ENCODE measurements at places on chromosomes 6 and 20.

DNA sequence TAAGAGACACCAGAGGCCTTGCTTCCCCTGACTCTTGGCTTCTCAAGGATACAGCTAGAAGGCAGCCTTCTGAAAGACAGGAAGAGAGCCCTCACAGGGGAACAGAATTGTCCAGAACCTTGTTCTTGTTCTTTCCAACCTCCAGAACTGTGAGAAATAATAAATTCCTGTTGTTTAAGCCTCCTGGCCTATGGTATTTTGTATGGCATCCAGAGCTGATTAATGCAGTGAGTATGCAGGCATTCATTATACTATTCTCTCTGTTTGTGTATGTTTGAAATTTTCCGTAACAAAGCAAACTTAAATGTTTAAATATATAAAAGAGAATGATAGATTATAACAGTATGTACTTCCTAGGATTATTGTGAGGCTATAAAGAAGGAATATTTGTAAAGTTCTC lies 903.4 kb upstream of the FLRT3 start:
- no peak for DNase-seq

- no peak for DNase-seq
Observed at GRCh38 chr6:14645221-14645620, 527.6 kb downstream of the CD83 start.

GRCh38 chr6:38649744-38650143 lies 10.0 kb upstream of the BTBD9 start:
- DNase-seq, result no peak

DNA sequence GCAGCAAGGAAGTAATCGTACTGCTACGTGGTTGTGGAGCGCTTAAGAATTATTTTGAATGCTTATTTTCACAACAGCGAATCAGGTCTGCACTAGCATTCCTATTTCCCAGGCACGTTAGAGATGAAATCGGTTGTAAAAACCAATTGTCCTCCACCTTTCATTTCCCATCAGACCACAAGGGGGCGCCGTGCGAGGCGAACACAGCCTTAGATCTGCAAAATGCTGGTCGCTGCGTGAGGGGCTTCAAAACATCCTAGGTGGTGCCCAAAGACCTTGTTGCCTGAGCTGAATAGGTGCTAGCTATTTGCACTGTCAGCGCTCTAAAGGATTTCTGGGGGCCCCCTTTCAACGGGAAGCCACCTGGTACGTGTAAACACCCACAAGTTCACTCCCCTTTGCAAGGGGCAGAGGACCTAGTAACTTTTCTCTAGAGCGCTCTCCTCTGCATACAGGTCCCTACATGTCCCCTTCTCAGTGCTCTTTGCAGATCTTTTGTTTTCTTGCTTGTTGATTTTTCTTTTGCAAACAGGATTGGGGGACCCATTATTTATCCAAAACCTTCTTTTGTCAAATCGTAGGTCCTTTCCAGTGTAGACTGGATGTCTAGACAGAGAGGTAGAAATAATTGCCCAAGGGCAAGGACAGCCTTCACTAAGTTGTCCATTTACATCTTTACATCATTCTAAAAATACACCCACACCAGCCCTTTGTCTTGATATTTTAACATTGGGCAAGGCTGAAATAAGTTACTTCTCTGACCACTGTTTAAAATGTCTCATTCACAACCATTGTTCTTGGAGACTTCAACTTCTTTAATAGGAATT lies 59.8 kb downstream of the NEDD9 start:
- no peak for DNase-seq

GRCh38 chr6:63580704-63580961 lies 8.4 kb downstream of the LOC128125822 start:
- DNase-seq, result no peak

- no peak for DNase-seq
Observed at GRCh38 chr20:25319241-25320034, 71.2 kb downstream of the ABHD12 start.

DNA sequence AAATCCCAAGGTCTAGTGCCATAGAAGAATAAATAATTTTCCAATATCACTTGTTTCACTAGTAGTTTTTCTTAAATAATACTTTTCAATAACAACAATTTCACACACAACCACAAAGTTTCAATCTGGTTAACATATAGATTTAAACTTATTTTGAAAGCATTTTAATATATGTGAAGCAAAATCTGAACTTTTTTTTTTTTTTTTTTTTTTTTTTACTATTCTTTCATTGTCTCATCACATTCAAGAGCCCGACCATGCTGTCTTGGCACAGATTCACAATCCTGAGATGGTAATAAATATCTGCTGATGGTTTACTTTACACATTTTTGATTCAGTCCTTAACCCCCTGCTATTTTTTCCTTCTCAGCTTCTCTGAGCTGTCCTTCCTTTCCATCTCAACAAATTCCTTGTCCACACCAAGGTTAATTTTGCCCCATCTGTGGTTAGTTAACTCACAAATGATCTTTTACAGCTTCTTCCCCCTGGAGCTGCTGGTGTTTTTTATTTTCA lies 262.8 kb downstream of the TMEM242 start:
- DNase-seq, result no peak

DNA sequence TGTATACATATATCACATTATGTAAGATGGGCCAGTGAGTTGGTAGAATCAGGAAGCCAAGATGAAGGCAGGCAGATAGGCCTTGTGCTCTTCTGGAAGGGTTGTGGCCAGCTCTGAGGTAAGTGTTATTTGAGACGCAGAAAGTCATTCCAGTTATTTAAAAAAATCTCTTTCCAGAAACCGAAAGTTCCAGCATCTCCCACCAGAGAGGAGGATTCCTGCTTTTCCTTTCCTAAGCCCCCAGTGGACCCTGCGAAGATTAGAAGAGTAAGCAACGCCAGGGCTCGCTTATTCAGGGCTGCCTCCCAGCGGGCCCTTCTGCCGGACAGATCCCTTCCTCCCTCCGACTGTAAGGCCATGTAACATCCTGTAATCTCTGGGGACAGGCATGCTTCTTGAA lies 20.4 kb downstream of the ARMC2 start:
- DNase-seq, result no peak
